Stimulated activated CD4-positive, alpha-beta T cell treated with anti-CD3 and anti-CD28 coated beads, Interleukin-4, amount 100 ng/mL, for 24 hours (primary cell): ENCODE measurements at places on chromosomes 11 and 22.

GRCh38 chr11:124945826-124946225 lies 8.2 kb upstream of the CCDC15 start:
- no peak for DNase-seq

GRCh38 chr11:73323464-73323863 lies 15.4 kb downstream of the ARHGEF17 start:
- no peak for DNase-seq

DNA sequence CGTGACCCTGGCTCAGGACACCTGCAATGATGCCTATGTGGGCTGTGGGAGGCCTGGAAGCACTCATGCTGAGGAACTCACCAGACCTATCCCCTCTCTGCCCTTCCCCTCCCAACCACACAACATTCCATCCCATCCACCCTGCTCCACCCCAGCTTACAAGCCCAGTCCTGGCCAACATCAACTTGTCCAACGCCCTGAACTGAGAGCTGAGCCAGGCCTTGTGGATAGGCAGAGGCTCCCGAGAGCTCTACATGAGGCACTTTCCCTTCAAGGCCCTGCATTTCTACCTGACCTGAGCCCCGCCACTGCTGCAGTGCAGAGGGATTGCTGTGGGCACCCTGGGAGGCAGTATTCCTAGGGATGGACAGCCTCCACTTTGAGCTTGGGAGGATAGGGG lies 112.4 kb downstream of the PDE2A start:
- DNase-seq = no peak

- no peak for DNase-seq
Measured at GRCh38 chr22:27827604-27828587, 26.3 kb upstream of the MN1 start.

- no peak for DNase-seq
Measured at GRCh38 chr11:45388472-45388871, 102.3 kb upstream of the SYT13 start.

DNA sequence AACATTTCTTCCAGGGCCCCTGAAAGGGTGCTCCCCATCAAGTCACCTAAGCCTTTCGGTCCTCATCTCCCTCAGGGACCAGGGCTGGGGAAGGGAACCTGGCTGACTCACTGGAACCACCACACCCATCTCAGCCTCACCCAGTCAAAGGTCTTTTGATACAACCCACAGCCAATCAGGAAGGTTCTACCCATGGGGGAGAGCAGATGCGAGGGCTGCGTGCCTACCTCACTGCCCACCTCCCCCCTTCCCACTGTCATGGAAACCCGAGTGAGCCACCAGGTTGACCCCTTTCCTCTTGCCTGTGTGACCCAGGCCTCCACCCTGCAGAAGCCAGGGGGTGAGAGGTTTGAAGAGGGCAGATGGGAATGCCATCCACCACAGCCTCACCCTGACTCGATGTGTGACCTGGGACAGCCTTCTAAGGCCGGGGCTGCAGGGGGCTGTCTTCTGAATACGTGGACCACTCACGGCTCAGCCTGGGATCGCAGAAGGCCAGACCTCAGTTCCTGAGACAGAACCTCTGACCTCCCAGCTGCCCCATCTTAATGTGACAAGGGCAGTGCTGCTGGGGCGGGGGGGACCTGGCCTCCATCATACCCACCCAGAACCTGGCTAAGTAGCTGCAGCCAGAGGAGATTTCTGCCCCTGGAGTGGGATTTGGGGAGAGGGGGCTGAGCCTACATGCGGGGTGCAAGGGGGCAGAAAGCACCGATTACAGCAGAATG lies 2.7 kb downstream of the MDK start:
- no peak for DNase-seq

DNA sequence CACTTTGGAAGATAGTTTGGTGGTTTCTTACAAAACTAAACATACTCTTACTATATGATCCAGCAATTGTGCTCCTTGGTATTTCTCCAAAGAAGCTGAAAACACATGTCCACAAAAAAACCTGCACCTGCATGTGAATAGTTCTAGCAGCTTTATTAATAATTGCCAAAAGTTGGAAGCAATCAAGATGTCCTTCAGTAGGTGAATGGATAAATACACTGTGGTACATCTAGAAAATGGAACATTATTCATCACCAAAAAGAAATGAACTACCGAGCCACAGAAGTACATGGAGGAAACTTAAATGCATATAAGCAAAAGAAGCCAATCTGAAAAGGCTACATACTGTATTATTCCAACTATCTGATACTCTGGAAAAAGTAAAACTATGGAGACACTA lies 569.1 kb upstream of the CCDC90B start:
- no peak for DNase-seq

DNA sequence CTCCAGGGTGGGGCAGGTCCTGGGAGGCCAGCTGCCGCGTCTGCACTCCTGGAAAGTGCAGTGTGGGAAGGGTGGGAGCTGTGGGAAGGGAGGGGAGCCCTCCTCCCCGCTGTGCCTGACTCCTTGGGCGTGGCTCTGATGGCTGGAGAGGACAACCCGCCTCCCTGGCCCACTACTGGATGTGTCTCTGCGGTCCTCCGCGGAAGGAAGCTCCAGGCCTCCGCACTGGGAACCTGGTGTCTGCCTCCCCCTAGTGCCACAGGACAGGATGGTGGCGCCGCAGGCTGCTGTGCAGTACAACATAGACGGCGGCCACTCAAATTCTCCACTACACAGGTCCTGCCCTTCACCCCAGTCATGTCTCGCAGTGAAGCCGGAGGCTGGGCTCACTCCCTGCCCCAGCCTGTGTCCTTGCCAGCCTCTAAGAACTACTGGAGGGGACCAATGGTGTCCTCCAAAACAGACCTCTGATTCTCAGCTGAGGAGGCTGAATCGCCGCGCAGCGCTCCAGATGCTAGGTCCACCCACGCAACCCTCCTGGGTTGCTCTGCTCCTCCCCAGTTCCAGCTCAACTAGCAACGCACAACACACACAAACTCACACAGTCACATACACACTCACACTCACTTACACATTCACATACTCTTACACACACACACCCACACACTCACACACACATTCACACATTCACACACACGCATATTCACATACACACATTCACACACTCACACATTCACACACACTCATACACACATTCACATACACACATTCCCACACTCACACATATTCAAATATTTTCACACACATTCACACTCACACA lies 12.4 kb upstream of the DSCAML1 start:
- DNase-seq = peak; percentile 50

DNA sequence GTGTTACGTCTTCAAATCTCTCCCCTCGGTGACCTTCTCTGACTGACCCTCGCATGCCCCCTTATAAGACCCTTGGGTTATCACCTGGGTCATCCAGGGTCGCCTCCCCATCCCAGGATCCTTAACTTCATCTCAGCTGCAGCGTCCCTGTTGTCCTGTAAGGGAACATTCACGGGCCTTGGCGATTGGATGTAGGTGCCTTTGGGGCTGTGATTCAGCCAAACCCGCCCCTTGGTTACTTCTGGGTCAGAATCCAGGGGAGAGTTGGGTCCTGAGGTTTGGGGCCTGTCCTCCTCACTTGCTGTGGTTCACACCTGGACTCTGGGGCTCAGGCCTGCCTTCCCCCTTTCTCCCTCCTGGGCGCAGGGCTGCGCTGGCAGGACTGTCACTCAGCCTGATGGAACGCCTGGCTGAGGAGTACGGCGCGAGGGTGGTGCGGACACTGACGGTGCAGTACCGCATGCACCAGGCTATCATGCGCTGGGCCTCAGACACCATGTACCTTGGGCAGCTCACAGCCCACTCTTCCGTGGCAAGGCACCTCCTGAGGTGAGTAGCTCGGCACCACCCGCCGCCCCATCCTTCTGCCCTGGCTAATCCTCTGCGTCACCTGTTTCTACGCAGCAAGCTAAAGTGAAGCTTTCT lies 29.4 kb downstream of the IGHMBP2 start:
- DNase-seq = no peak

DNA sequence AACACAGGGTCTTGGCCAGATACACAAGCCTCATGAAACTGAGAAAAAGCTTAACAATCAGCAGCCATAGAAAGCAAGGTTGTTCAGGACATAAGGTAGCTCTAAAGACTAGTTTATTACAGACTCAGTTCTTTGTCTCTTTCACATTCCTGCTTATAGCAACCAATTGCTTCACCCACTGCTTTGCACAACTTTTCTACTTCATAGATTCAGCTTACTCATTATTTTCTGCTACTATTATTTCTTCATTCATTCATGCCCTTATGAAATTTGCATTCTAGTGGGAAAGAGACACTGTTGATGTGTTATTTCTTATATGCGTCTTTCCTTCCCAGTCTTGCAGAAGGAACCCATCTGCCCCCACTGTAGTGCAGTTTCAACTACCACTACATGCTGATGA lies 4.7 kb downstream of the CCDC34 start:
- DNase-seq = no peak

- no peak for DNase-seq
Measured at GRCh38 chr11:26134481-26135355, 197.2 kb upstream of the ANO3 start.

GRCh38 chr11:62145261-62145871 lies 21.6 kb downstream of the INCENP start:
- no peak for DNase-seq

DNA sequence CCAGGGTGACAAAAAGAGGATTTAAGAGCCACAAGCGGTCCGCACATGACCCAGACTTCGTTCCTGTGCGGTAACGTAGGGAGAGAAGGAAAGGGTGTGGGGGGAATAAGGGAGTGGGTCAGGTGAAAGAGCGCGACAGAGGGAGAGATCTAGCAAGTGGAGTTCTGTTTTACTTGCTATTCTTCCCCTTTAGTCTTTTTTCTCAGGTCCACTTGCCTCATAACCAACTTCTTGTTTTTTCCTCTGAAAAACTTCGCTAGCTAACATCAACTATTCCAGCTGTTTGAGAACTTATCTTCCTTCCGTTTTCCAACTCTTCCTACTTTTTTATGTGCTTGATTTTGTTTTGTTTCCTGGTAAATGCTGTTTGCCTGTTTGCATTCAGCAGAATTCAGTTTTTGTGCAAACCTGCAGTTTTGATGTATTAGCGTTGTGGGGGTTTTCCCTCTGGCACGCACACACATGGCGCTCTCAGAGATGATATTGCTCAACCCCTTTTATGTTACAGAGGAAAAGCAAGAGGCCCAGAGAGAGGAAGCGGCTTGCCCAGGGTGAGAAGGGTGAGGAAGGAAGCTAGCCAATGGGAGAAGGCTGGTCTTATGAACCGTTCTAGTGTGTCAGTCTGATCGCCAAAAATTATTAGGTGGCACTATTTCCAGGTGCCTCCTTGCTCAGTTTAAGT lies 592 bp upstream of the CTSC start:
- peak; percentile 65 for DNase-seq

DNA sequence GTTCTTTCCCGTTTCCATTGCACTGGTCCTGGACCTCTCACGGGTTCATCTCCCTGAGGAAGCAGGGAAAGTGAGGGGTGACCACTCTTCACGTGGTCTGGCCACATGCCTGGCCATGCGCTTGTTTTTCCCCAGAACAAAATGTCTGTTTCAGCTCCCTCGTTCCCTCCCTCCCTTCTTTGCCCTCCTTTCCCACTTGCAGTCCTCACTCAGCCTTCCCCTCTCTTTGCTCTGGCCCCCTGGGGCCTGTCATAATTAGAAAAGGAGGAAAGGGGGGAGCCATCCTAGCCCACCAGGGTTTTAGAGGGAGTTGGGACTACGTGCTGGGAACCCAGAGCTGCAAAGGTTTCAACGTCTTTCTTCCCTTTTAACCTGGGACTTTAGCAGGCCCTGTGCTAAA lies 52.8 kb upstream of the CADM1 start:
- no peak for DNase-seq

DNA sequence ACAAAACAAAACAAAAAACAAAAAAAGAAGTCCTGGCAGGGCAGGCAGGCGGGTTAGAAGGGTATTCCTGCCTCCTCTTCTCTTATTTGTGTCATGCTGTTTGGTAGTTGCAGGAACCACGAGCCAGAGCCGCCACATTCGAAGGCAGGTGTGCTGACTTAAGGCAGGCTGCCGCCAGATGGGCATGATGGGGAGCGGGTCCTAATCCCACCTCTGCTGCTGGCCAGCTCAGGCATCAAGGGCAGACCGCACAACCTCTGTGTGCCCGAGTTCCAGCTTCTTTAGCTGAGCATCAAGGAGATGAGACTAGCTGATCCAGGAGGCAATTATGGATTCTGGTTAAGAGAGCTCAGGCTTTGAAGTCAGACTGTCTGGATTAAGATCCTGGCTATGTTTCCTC lies 12.1 kb downstream of the OAF start:
- DNase-seq = no peak

DNA sequence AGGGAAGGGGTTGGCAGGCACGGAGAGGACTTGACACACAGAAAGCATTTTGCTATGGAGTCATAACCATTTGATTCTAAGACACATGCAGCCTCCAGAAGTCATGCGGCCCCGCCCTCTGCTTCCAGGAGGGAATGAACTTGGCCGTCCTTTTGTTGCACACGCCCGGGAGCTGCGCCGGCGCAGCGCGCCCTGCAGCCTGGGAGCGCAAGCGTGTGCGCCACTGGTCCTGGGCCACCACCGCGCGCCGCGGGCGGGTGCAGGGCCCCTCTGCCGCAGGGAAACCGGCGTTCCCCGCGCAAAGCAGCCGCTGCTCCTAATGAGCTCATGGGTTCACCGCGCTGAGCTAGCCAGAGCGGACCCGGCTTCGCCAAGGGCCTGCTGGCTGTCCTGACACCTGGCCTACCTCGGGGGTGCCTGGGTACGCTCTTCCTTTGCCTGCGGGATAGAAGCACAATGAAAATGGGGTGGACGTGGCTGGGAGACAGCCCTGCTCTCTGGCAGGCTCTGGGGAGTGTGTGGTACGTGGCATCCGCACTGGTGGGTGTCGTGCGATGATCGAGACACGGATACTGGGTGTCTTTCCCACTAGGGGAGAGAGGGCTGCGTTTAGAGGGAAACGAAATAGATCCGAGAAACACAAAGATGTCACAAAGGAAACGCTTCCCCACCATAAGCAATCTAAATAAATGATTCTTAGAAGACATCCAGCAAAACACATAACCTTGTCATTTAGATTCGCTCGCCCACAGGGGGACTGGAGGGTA lies 669 bp downstream of the MICAL3 start:
- DNase-seq = peak; percentile 26

GRCh38 chr11:115684699-115685098 lies 180.5 kb upstream of the CADM1 start:
- DNase-seq = no peak

- no peak for DNase-seq
Measured at GRCh38 chr11:94750319-94751217, 17.6 kb upstream of the AMOTL1 start.

DNA sequence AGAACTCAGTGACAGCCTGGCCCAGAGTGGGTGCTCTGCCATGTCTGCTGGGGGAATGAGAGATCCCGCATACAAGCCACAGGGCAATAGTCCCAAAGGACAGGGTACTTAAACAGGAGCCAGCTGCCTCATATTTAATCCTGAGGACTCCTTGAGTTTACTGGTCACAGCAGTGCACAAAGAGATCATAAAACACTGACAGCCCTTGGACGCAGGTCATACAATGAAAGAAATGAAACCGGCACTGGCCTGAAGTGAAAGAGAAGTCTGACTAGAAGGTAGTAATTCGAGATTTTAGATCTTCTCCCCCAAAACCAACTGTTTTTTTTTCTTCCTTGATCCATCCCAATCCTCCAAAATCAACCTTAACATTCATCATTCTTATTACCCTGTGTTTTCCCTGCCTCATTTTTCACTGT lies 299.8 kb upstream of the SYN3 start:
- no peak for DNase-seq

GRCh38 chr22:42324990-42325710 lies 54.7 kb upstream of the TCF20 start:
- DNase-seq = no peak

GRCh38 chr22:35567351-35568141 lies 26.9 kb downstream of the RASD2 start:
- DNase-seq = no peak

GRCh38 chr11:79052544-79052943 lies 388.3 kb downstream of the TENM4 start:
- DNase-seq = no peak

GRCh38 chr22:31173386-31174145 lies 13.6 kb downstream of the RNF185 start:
- no peak for DNase-seq
